Uterus (tissue), 4 donors: ENCODE measurements at places on chromosomes 1 and 21.

- DNase-seq: no peak
Measured at GRCh38 chr1:50415235-50416149, 7.8 kb downstream of the DMRTA2 start.

- DNase-seq: no peak
Measured at GRCh38 chr1:108646265-108646647, 14.6 kb downstream of the HENMT1 start.

GRCh38 chr1:172818841-172819527 is 160.1 kb downstream of the FASLG start:
- no peak for DNase-seq

GRCh38 chr1:117607471-117607870 is 1.6 kb downstream of the TENT5C start:
- DNase-seq: peak; percentile 17

GRCh38 chr1:246351721-246352120 is 155.4 kb downstream of the SMYD3 start:
- DNase-seq: no peak

GRCh38 chr1:247077876-247078257 is 744 bp downstream of the ZNF670 start:
- no peak for DNase-seq

GRCh38 chr1:55639051-55639450 is 423.9 kb upstream of the USP24 start:
- DNase-seq: no peak

- DNase-seq: no peak
Measured at GRCh38 chr1:200095057-200095577, 67.6 kb downstream of the NR5A2 start.
